ENCODE measurements at places on chromosomes 13 and 19.

- no peak for DNase-seq
Observed at GRCh38 chr19:3698386-3698950, 1.8 kb downstream of the PIP5K1C start.

GRCh38 chr13:101394605-101395004, 21.7 kb downstream of the NALCN start:
- no peak for DNase-seq

DNA sequence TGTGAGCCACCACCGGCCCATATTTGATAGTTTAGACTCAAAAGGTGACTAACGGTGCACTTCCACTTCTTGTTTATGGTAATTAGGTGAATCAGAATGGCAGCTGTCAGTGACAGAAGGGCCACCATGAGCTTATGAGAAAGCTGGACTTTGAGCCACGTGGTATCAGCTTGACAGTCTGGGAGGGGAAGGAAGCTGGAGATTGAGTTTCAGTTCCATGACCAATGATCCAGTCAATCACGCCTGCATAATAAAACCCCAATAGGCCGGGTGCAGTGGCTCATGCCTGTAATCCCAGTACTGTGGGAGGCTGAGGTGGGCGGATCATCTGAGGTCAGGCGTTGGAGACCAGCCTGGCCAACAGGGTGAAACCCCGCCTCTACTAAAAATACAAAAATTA, 8.2 kb downstream of the EID2B start:
- no peak for DNase-seq

DNA sequence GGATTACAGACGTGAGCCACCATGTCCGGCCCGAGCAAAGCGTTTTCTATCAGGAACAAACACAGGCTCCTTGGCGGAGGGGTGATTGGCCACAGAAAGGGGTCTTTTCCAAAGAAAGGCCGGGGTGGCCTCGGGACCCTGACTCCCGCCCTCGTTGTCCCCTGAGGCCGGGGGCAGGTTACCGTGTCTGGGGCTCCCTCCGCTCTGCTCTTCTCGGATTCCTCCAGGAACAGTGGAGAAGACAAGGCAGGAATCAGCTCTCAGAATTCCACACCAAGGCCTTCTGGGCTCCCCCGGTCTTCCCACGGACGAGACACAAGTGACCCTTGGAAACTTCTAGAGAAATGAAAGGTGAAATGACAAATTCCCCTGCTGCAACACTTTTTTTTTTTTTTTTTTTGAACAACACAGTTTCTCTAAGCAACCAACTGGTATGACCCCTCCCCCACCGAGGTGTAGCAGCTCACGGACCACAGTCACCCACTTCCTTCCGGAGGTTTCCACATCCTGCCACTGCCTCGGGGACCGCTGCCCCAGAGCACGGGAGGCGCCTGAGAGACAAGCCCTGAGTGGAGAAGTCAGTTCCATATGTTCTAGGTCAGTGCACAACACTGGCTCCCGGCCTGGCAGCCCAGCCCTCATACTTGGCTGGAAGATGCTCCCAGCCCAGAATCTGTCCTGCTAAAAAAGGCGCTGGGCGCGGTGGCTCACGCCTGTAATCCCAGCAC, 11.0 kb downstream of the MOB3A start:
- no peak for DNase-seq

GRCh38 chr13:59415498-59415897, 748.2 kb downstream of the DIAPH3 start:
- no peak for DNase-seq

DNA sequence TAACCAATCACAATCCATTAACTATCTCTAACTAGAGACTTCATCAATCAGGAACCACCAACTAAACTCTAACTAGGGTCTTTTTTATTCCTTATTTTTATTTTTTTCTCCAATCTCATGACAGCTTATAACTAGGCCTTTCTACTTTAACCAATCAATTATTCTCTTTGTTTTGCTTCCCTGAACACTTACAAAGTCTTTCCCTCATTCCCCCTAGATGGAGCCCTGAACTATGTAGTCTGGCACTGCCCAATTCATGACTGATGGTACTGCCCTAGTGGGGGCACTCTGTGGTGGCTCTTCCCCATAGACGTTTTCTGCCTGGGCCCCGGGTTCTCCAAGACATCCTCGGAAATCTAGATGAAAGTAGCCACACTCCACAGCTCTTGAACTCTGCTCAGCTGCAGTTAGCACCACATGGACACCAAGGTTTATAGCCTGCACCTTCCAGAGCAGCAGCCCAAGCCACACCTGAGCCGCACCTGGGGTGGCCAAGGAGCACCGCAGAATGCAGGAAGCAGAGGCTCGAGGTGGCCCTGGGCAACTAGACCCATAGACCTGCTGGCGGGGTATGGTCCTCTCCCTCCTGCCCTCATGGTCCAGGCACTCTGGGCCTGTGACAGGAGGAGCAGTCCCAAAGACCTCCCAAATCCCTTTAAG, 6.6 kb downstream of the ATP7B start:
- no peak for DNase-seq

DNA sequence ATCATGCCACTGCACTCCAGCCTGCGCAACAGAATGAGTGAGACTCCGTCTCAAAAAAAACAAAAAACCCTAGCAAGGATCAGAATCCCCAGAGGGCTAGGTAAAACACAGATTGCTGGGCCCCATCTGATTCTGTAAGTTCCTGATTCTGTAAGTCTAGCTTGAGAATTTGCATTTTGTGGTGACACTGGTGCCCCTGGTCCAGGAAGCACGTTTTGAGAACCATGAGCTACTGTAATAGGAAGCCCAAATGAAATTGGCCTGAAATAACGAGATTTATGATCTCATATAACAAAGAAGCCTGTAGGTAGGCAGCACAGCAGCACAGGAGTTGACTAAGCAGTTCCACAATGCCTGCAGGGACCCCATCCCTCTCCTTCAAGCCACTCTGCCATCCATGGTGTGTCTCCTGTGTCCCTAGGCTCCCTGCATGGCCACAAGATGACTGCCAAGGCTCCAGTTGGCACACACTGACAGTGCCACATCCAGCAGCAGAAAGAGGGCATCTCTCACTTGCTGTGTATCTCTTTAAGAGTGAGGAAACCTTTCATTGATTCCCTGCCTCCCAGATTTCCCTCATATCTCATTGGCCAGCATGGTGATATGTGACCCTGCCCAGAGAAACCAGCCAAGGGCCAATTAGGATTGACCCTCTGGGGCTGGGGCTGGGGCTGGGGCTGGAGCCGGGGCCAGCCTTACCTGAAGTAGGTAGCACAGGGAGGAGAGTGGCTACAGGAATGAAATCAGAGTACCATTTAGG, 21.7 kb downstream of the SIPA1L3 start:
- DNase-seq: peak; percentile 60

GRCh38 chr19:10685210-10685609, 16.0 kb upstream of the QTRT1 start:
- no peak for DNase-seq

DNA sequence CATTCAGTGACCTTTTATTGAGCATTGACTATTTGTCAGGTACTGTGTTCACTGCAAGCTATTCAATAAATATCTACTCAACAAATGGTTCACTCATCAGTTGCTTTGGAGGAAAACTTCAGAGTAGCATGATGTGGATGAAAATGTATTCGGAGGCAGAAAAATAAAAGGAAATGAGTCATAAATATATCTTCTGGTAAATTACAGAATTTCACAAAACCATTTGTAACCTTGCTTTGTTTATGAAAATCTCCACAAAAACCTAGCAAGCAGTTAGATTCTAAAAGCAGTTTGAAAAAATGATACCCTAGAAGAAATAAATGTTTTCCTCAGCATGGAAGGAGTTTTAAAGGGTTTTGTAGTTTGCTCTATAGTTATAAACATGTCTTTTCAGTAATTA, 399.6 kb downstream of the LMO7 start:
- no peak for DNase-seq

- no peak for DNase-seq
Observed at GRCh38 chr13:108549934-108550333, 79.5 kb upstream of the MYO16 start.

DNA sequence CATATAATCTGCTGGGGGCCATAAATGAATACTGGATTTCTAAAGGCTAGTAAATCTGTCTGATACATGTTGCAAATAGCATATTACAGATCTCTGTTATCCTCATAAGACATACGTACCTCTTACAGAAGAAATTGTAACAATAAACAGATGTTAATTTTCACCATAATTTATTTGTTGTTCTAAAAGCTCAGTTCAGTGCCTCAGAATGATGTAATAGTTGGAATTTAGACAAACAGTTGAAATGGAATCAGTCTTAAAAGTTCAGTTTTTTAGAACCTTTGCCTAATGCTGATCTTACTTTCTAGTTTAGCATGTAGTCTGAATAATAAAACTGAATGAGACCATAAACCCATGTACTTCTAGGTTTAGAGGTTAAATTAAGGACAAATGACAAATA, 43.1 kb downstream of the B3GLCT start:
- DNase-seq: no peak

DNA sequence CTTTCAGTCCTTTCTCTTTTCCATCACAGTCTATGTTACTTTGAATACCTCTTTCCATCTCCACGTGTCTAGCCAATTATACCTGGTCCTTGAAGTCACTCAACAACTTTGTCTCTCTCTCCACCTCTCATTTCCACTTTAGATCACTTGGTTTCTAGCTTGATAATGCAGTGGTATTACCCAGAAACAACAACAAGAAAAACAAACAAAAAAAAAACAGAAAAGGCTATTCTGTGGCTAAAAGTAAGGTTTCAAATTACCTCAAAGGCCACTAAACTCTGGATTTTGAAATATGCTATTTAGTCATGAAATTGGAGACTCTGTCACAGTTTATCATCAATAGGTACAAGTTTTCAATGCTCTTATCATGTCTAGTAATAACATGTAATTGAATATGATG, 184.8 kb downstream of the PCDH9 start:
- DNase-seq: no peak

- no peak for DNase-seq
Observed at GRCh38 chr19:7527516-7528191, 5.2 kb downstream of the MCOLN1 start.

- peak; percentile 99 for DNase-seq
Observed at GRCh38 chr19:48492925-48493717, 18.5 kb downstream of the LMTK3 start.

GRCh38 chr13:75393839-75394520, 88.0 kb downstream of the TBC1D4 start:
- no peak for DNase-seq

DNA sequence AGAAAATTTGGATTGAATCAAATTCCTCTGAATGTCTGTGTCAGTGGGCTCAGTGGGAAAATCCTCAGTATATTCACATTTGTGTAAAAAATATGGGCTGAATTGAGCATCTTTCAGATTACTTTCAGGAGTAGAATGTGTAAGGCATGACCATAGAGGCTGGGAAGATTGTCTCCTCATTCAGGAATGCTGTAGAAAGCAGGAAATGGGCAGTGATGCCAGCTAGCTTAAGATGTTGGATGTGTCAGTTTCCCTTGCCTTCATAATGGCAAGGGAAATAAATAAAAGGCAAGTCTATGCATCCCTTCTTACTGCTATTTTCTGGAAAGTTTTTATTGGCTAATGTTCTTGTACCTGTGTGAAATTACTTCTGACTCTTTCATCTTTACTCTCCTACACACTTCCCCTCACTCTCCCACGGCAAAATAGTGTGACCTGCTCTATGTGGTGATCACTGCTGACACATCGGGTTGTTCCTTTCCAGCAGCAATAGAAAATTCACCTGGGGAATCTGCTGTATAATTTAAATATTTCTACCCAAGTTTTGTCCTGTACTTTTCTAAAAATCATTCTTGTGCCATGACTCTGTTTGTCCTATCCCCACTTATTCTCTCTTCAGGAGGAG, 103.2 kb downstream of the LMO7 start:
- no peak for DNase-seq

GRCh38 chr19:46372901-46373490, 26.1 kb downstream of the PPP5C start:
- DNase-seq: no peak

DNA sequence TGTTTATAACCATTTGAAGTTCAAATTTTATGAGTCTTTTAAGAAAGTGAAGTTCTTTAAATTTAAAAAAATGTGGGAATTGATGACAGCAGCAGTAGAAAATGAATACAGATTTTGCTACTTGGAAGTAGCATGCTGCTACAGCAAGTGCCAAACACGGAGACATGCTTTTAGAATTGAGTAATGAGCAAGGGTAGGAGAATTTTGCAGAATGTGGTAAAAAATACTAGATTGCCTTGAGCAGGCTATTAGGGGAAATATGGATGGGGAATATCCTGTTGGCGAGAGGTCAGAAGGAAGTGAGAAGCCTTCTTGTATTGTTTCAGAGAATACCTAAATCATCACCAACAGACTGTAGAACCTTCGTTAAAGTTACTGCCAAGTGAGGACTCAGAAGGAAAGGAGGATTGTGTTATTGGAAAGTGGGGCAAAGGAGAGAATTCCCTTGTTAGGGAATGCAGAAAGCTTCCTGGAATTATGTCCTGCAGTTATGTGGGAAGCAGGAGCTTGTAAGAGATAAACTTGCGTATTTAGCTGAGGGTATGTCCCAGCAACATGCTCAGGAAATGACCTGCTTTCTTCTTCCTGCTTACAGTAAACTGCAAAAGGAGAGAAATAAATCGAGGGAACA, 32.4 kb upstream of the OXGR1 start:
- DNase-seq: no peak

GRCh38 chr13:71255633-71256032, 611.4 kb downstream of the DACH1 start:
- DNase-seq: no peak

DNA sequence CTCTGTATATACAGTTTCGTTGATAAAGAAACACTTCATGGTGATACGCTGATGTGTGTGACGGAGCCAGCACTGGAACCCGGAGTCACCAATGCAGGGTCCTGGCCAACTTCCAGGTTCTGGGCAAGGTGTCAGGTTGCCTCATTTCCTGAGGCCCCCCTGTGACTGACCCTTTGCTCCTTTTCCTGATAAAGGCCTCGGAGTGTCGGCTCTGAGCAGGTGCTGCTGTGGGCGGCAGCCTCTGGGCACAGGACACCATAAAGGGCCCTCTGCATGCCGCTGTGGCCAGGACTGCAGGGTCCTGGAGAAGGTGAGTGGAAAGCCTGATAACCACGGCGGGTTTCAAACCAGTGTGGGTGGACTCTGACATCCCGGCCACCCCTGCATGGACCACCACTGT, 17.3 kb upstream of the MYDGF start:
- no peak for DNase-seq

DNA sequence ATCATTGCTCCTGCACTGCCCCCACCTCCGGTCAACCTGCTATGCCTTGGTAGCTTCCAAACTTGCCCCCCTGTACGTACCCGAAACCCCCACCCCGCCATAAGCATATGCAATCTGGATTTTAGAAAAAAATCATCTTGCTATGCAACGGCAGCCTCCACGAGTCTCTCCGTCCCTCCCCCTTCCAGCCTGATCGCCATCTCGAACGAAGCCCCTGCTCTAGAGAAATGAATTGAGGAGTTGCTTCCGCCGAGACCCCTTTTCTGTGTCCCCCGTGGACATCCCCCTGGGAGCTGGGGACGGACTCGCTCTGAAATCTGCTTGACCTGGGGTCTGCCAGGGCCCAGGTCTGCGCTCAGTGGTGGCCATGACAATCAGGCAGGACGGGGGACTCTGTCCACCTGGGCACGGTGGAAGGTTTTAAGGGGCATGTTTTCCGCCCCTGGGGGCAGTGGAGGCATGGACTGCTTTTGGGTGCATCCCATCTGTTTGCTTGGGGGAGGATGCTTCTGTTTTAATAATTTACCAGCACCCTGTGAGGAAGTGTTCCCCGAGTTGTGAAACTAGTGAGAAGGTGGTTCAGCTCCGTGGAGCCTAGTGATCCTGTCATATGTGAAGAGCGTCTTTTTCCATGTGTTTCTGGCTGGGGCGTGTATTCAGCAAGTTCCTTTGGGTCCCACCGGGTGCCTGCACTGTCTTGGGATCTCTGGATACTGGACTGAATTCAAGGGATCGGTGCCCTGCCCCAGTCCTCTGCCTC, 1.0 kb downstream of the KDM4B start:
- no peak for DNase-seq

All from NCI-H1048 (cell line).